ENCODE measurements at places on chromosomes 12 and 14. TPM values are rescaled to one million over a fixed set of nuclear protein-coding genes. Genes with fewer than 3 reads are reported as not detected.

Gene ST8SIA1
- total RNA-seq = 5.2 TPM

Gene HECTD1
- total RNA-seq = 325 TPM

Gene NCAPD2
- total RNA-seq = 25.5 TPM

Gene MANSC1
- total RNA-seq = 16.2 TPM

Gene CLEC2A
- not detected for total RNA-seq

Gene C3AR1
- 6.4 TPM for total RNA-seq

Gene DAD1
- 145 TPM for total RNA-seq

Gene HPD
- total RNA-seq = not detected

Gene KRT73
- total RNA-seq = not detected

Gene RNASE3
- total RNA-seq = not detected

DNA sequence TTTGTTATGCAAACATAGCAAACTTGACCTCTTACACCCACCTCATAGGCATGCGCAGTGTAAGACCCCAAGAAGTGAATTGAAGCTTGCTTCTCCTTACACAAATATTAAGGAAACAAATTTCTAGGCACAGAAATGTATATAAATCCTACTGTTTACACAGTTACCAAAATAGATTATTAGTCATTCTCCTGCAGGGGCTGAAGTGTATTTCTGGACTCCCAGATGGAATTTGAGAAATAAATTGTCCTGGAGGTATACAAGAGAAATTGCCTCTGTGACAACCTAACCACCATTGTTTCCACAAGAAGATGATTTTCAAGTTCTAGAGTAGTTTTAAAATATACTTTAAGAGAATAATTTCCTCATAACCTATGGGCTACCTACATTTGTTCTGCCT lies 656.0 kb upstream of the MDGA2 start:
- no peak overlapping the region for H3K27ac ChIP-seq
- H3K27me3 ChIP-seq = no peaks in the 10 kb centered on the region
- no peaks in the 10 kb centered on the region for H3K36me3 ChIP-seq
- H3K4me3 ChIP-seq = no peak overlapping the region
- H3K4me1 ChIP-seq = no peaks in the 10 kb centered on the region

DNA sequence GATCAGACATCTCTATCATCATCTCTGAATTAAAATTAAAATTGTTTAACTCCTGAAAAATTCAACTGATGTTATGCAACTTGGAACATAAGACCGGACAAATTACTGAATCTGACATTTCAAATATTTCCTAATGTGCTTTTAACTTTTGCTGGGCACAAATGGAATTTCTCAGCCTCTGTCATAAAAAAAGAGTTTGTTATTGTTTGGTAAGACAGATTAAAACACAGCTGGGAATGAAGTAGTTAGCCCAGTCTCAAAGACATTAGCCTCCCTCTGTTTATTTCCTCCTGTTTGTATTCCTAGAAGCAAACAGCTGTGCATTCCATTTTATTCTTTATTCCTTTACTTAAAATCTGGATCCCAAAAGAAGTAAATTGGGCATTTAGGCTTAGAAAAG lies 29.4 kb downstream of the PLEKHA5 start:
- H3K4me1 ChIP-seq = peaks cover 26% of the 10 kb centered on the region
- H3K4me3 ChIP-seq = no peak overlapping the region
- no peaks in the 10 kb centered on the region for H3K27me3 ChIP-seq

- peaks cover 69% of the 10 kb centered on the region for H3K4me1 ChIP-seq
- H3K4me3 ChIP-seq = no peak overlapping the region
- DNase-seq = no peak
- no peaks in the 10 kb centered on the region for H3K27me3 ChIP-seq
- peak overlapping the region; percentile 83 for H3K27ac ChIP-seq
- H3K36me3 ChIP-seq = no peaks in the 10 kb centered on the region
These were observed 14.7 kb downstream of the PLEKHG6 start for GRCh38 chr12:6324936-6325750.

GRCh38 chr12:89827592-89827991 lies 119.0 kb upstream of the ATP2B1 start:
- no peak overlapping the region for H3K4me3 ChIP-seq
- H3K4me1 ChIP-seq = no peaks in the 10 kb centered on the region
- no peaks in the 10 kb centered on the region for H3K36me3 ChIP-seq
- H3K27ac ChIP-seq = no peak overlapping the region
- no peaks in the 10 kb centered on the region for H3K27me3 ChIP-seq

GRCh38 chr12:69131077-69131476 lies 108.3 kb upstream of the CPSF6 start:
- no peak overlapping the region for H3K27ac ChIP-seq
- H3K27me3 ChIP-seq = no peaks in the 10 kb centered on the region
- DNase-seq = no peak
- no peaks in the 10 kb centered on the region for H3K36me3 ChIP-seq

- no peaks in the 10 kb centered on the region for H3K36me3 ChIP-seq
- H3K4me3 ChIP-seq = no peak overlapping the region
- H3K4me1 ChIP-seq = peaks cover 6% of the 10 kb centered on the region
- no peaks in the 10 kb centered on the region for H3K27me3 ChIP-seq
These were observed 4.9 kb upstream of the HEBP1 start for GRCh38 chr12:13004986-13005385.

- H3K27me3 ChIP-seq = no peaks in the 10 kb centered on the region
- no peaks in the 10 kb centered on the region for H3K36me3 ChIP-seq
- DNase-seq = no peak
- no peak overlapping the region for H3K4me3 ChIP-seq
These were observed 184.3 kb upstream of the RTL1 start for GRCh38 chr14:101087614-101088394.

DNA sequence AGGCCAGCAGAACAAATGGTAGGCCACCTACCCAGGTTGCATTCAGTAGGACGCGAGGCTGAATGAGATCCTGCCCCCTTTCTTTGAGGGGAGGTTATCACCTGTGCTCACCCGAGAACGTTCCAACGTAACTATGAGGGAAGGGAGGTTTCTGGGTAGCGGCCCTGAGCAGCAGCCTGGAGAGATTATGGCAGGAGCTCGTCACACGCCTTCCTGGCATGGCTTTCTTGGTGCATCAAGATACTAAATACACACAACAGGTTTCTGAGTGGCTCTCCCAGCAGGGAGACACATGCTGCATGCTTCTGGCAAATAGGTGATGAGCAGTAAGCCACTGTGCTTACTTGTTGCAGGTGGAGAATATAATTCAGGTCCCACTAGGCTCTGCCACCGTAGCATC lies 147.7 kb downstream of the CALM1 start:
- no peaks in the 10 kb centered on the region for H3K36me3 ChIP-seq
- H3K4me3 ChIP-seq = no peak overlapping the region
- peaks cover 6% of the 10 kb centered on the region for H3K4me1 ChIP-seq
- no peak for DNase-seq

DNA sequence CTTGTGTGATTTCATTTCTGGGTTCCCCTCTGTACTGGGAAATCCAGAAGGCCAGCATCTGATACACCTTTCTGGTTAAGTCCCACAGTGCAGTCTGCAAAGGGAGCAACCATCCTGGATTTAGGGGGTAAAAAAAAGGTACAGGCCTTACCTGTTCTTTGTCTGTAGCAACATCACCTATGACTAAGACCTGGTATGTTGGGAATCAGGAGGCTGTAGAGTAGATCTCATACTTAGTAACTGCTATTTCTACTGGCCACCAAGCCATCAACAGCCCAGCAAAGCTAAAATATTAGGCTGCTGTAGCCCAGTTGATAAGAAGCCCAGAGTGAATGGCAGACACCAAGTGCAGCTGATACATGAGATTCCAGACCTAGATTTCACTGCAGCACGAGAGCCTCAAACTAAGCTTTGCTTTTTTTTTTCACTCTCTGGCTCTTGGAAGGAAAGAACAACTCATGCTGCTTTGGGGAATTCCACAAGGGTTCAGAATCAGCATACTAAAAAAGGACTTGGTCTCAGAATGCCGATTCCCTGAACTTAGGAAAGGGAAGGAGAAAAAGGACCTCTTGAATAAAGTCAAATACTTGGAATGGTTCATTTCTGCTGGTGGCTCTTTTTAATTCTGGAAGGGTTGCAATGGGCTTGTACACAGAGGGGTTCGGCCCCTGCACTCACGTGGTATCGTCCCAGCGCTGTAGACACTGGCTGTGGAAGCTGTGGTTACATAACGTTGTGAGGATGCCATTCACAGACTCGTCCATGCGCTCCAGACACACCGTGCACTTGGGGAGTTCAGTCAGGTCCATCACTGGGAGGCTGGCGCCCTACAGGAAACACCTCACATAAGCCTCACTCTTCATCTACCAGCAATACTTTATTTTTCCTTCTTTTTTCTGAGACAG lies 20.5 kb downstream of the BRAP start:
- no peak for DNase-seq
- no peaks in the 10 kb centered on the region for H3K4me1 ChIP-seq
- H3K27ac ChIP-seq = no peak overlapping the region

DNA sequence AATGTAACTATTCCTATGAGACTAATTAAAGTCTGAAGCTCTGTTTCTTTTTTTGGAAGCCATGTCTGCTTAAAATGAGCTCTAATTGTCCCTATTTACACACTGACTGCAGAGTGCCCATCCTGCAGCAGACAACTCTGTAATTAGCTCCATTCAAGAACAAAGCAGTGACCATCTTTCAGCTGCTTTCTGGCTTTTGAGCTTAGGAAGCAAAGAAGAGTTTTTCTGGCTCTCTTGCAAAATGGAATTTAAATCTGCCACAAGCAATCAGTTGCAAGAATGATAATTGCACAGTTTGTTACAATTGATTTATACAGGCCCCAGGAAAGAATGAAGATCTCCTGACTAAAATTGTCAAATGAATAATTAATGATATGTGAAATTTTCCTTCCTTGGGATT lies 83.4 kb downstream of the GAS2L3 start:
- H3K27ac ChIP-seq = no peak overlapping the region
- no peak overlapping the region for H3K4me3 ChIP-seq
- H3K27me3 ChIP-seq = no peaks in the 10 kb centered on the region
- no peak for DNase-seq
- no peaks in the 10 kb centered on the region for H3K4me1 ChIP-seq

DNA sequence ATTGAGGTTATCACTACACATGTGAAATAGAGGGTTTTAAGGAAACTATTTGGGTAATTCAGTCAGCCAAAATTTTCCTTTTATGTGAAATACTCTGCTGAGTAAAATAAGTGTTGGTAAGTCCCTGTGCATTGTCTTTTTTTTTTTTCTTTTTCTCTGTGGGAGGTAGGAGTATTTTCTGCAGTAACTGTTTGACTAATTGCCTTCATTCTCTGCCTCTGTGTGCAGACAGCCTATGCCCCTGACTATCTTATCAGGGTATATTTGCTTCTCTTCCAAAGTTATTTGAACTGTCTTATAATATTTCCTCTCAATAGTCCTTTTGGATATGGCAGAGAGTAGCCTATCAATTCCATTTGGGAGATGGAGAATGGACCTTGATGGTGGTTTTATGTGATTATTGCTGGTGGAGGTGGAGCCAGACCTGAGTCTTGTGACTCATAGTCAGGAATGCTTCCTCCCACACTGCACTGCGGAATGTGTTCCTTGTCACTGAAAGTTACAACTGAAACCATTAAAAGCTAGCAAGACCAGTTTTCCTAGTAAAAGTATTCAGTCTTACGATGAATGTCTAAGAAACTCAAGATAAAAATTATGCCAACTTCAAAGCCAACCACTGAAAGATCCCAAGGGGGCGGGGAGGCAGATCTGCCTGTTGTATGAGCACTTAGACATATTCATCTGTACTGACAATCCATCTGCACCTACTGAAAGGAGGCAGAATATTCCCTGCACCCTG lies 40.9 kb upstream of the STXBP6 start:
- no peak for DNase-seq
- H3K4me1 ChIP-seq = no peaks in the 10 kb centered on the region
- no peak overlapping the region for H3K4me3 ChIP-seq
- no peak overlapping the region for H3K27ac ChIP-seq
- no peaks in the 10 kb centered on the region for H3K27me3 ChIP-seq

- peak overlapping the region; percentile 96 for H3K4me3 ChIP-seq
- peak overlapping the region; percentile 98 for H3K27ac ChIP-seq
- no peak for DNase-seq
- H3K36me3 ChIP-seq = no peaks in the 10 kb centered on the region
- no peaks in the 10 kb centered on the region for H3K27me3 ChIP-seq
- H3K4me1 ChIP-seq = peaks cover 88% of the 10 kb centered on the region
These were observed 43.8 kb upstream of the PNMA1 start for GRCh38 chr14:73757876-73758391.

DNA sequence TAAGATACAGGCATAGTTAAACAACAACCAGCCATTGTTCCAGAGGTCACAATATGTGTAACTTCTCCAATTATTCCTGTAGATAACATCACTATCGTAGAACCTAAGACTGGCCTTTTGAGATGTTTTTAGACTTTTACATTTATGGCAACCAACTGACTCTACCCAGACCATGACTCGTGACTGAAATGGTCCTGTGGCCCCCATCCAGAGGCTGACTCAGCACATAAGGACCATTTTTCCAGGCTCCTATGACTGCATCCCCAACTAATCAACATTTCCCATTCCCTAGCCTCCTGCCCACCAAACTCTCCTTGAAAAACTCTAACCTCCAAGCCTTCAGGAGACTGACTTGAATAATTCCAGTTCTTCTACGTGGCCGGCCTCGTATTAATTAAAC lies 52.6 kb upstream of the NID2 start:
- no peak overlapping the region for H3K27ac ChIP-seq
- peaks cover 5% of the 10 kb centered on the region for H3K4me1 ChIP-seq
- no peaks in the 10 kb centered on the region for H3K27me3 ChIP-seq
- no peaks in the 10 kb centered on the region for H3K36me3 ChIP-seq

DNA sequence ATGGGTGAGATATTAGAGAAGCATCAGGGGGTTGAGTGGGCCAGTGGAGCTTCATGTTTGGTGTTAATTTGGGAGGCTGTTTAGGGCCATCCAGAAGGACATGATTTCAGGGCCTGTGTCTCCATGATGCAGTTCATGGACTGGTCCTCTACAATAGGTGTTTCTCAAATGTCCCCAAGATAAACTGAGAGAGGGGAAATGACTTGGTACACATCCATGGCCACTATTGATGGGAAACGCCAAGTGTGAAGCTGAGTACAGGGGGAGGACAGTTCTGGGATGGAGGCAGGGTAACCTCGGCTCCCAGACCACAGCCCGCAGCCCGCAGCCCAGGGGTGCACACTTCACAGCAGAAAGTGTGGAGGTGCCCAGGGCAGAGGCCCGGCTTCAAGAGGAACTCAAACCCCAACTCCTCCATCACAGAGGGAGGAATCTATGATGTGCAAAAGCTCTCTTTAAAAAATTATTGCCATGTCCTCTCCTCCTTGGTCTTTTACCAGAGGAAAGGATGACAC lies 33.3 kb downstream of the CACNA2D4 start:
- no peaks in the 10 kb centered on the region for H3K36me3 ChIP-seq
- H3K4me1 ChIP-seq = no peaks in the 10 kb centered on the region
- no peak overlapping the region for H3K27ac ChIP-seq
- no peak overlapping the region for H3K4me3 ChIP-seq
- no peak for DNase-seq

DNA sequence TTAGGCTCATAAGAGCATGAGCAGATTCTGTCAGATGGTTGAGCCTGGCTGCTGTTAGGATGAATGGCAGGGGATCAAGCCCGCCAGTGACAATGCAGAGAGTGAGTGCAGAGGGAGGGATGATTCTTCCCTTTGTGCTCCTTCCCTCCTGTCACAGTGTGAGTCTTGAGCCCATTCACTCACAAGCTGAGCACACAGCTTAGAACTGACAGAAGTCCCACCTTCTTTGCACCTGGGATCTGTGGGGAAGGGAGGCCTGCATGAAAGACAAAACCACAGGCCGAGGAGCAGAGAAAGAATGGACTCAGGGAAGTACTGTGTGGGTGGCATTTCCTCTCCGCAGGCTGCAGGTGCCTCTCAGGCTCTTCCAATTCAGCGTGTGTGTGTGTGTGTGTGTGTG lies 160.6 kb downstream of the KCNA5 start:
- no peak overlapping the region for H3K4me3 ChIP-seq
- DNase-seq = no peak
- H3K4me1 ChIP-seq = peaks cover 10% of the 10 kb centered on the region
- H3K36me3 ChIP-seq = no peaks in the 10 kb centered on the region
- H3K27me3 ChIP-seq = no peaks in the 10 kb centered on the region
- H3K27ac ChIP-seq = no peak overlapping the region

All from vagina (tissue), 2 donors.